Calu3 (cell line): ENCODE measurements at places on chromosomes 13 and 19. TPM values are rescaled to one million over a fixed set of nuclear protein-coding genes. Genes with fewer than 3 reads are reported as not detected.

DNA sequence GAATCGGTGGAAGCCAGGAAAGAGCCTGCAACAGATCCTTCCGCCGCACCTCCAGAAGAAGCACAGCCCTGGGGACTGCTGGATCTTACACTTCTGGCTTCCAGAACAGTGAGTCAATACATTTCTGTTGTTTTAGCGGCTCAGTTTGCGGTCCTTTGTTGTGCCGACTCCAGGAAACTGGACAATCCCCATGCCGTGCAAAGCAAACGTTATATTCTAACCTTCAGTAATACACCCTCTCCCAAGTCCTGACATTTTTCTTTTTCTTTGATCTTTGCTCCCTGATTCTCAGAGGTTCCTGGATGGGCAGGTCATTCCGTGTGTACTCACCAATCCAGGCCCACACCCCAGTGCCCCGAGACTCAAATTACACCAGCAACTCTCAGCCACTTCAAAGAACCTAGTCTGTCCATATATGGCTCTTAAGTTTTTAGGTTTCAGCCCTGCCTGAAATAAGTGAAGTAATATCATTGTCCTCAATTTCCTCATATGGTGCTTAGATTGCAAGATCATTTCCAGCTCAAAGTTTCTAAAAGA is 387.1 kb upstream of the SGCG start:
- DNase-seq = peak; percentile 21
- H3K36me3 ChIP-seq = no peaks in the 10 kb centered on the region
- H3K27me3 ChIP-seq = no peaks in the 10 kb centered on the region
- H3K4me1 ChIP-seq = no peaks in the 10 kb centered on the region

Gene SYNGR4
- not detected in 2 replicates for total RNA-seq

DNA sequence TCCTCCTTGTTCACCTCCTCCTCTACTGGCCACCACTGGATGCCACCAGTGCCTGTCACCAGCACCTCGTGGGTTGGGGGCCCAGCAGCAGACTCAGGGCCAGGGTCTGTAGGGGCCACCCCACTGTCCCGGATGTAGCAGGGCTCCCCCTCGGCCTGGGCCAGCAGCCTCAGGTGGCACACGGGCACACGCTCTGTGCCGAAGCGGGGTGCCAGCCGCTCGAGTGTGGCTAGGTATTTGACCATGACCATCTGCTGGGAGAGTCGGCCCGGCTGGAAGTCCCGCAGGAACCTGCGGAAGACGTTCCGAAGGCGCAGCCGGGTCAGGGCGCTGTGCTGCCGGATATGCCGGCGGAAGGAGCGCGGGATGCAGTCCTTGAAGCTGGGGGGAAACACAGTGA is 14.9 kb downstream of the TYK2 start:
- no peaks in the 10 kb centered on the region for H3K27me3 ChIP-seq
- no peak overlapping the region for H3K4me3 ChIP-seq
- H3K27ac ChIP-seq = no peak overlapping the region
- H3K4me1 ChIP-seq = no peaks in the 10 kb centered on the region
- no peak for DNase-seq
- H3K36me3 ChIP-seq = peaks cover 26% of the 10 kb centered on the region

Gene ADPRHL1
- total RNA-seq = 2.0 and 2.8 TPM in 2 replicates
